ENCODE measurements at places on chromosomes 3 and 15. TPM values are rescaled to one million over a fixed set of nuclear protein-coding genes. Genes with fewer than 3 reads are reported as not detected.

The AGBL1 gene
- not detected for total RNA-seq

The DHFR2 gene
- 1.5 TPM for total RNA-seq

The RLBP1 gene
- total RNA-seq, result not detected

The PTH1R gene
- 16.1 TPM for total RNA-seq

The SLC15A2 gene
- total RNA-seq, result 0.16 TPM

The TMCO5A gene
- not detected for total RNA-seq

The GNAT1 gene
- not detected for total RNA-seq

All from mesangial cell (primary cell).